Natural killer cell (primary cell): ENCODE measurements at places on chromosomes 3 and 15. TPM values are rescaled to one million over a fixed set of nuclear protein-coding genes. Genes with fewer than 3 reads are reported as not detected.

DNA sequence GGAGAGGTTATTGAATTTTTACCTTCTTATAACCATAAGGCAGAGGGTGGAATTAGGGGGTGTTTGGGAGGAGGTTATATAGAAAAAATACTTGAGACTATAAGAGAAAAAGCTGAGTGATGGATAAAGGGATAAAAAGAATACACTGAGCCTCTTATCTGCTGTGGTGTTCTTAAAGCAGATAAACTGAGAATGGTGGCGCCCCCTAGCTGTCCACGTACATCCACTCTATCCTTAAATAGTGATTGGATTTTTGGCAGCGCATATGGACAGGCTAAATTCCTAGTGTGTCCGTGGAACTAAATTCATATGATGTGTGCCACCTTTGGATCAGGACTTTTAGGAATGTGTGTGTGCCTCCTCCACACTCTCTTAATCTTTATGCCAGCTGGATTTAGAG, 121.1 kb downstream of the OXSM start:
- DNase-seq = no peak

AMOTL2 gene
- total RNA-seq = not detected

NOP10 gene
- 56.7 TPM for total RNA-seq

DNA sequence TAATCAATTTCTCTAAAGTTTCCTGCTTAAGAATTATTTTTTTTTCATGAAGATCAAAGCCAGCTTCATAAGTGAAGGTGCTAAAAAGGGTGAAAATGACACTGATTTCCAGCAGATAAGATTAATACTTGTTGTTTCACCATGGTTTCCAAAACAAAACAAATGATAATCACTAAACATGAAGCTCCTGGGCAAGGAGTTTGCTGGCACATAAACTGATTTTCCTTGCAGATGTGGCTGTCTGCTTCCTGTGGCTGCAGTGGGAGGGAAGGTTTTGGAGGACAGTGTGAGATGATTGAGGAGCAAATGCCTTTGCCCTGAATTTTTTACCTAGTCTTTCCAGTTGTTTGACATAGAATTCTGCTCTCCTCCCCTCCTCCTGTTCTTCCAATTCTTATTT, 228.8 kb downstream of the DIPK2A start:
- DNase-seq = no peak

NME9 gene
- total RNA-seq = not detected

DNA sequence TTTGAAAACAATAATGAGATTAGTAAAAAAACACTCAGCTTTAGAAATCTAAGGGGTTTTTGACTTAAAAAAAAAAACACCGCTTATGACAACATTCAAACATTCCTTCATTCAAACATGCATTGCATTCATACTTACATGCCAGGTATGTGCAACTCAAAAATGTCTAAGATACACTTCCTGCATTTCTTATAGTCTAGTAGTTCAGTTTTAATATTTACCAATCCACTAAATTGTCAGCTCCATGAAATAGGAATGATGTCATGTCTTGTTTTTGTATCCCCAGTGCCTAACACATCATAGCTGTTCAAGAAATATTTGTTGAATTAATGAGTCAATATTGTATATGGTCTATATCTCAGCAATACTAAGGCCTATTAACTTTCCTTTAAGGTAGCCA, 51.7 kb downstream of the EIF4E3 start:
- DNase-seq = no peak

- DNase-seq = no peak
Observed at GRCh38 chr3:12345584-12346494, 57.0 kb downstream of the PPARG start.

DNA sequence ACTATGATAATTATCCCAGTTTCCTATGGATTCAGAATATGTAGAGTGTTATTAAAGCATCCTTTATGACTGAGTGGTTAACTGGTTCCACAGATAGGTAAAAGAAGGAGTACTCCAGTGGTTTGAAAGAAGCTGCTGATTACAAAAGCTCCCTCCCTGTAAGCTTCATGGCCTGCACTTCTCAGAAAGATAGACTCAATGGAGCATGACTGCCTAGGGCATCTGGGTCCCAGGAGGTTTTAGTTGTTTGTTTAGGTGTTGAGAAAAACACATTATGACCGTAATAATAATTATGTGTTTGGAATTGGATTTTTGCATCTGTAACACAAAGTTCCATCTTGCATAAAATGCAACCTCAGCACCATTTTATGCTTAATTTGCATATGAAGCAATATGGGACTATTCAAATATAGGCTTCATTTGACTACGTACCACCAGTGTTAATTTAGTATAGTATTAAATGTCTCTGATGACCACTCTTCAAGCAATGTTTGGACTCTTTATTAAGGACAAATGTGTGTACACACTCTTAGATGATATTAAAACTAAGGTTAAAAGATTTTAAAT, 121.1 kb downstream of the ROBO2 start:
- DNase-seq = no peak

- DNase-seq = peak; percentile 18
Observed at GRCh38 chr3:190514413-190515153, 698 bp downstream of the IL1RAP start.

DNA sequence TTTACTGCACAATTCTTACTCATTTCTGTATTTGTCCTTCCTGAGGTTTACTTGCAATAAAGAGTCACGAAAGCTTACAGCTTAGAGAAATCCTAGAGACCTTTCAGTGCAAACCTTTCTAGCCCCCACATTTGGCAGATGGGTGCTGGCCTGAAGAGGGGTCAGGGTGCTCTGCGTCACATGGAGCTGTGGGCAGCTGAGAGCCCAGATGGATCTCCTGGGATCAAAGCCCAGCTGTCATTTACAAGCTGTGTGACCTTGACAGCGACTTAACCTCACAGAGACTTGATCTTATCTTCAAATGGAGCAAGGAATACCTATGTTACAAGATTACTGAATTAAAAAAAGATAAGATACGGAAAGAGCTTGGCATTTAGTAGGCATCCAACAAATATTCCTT, 24.0 kb upstream of the RAF1 start:
- DNase-seq = no peak

- no peak for DNase-seq
Observed at GRCh38 chr3:194608981-194609380, 24.2 kb downstream of the TMEM44 start.

DNA sequence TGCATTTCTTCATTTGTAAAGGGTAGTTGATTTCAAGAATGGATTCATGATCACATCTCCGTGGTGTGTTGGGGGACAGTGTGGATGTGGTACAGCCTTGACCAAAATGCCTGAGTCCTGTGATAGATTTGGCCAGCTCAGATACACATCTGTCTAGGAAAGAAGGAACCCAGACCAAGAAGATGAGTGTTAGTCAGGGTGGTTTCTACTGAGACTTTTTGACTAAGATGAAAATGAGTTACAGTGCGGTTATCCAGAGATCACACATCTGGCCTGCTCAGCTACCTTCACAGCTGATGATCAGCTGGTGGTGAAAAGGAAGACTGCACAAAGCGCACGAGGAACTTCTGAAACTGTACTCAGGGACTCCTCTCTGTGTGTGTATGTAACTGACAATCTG, 68.0 kb downstream of the FNDC3B start:
- peak; percentile 56 for DNase-seq

FOXB1 gene
- not detected for total RNA-seq

CDCP1 gene
- total RNA-seq = 0.48 TPM

GRCh38 chr15:70149667-70150404, 52.1 kb upstream of the TLE3 start:
- DNase-seq = peak; percentile 25

DNA sequence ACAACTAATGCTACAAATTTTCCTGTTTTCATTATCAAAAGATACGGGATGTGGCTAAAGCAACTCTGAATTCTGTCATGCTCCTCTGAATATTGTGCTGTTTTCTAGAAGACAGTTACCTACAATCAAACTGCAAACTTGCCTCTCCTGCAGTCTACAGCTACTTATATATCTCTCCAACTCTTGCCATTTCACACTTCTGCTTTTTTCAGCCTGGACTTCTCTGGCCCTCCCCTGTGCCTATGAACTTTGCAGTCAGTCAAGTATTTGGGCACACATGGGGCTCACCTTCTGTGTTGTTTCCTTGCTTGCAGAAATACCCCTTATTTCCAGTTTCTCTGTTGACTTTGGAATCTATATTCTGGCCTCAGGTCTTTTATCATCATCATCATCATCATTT, 575.6 kb downstream of the GRM7 start:
- no peak for DNase-seq

DNA sequence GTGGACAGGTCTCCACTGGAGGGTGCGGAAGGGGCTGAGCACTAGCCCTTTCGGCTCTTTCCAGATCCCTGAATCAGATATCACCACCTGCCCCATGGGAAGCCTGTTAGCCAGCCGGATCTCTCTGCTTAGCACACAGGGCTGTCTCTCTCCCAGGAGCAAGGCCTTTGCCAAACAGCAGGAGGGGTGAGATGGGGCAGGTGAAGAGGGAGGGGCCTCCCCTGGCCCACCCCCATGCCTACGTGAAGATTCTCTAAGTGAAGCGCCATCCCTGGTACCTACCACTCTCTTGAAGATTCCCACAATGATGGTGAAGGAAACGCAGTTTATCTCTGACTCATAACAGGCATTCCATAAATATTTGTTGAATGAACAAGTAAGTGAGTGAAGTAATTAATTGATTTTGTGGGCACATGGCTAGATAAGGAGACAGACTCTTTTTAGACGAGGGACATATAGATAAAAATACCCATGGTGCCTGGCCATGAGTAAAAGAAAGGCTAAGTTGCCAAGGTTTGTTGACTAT, 19.6 kb upstream of the HCN4 start:
- no peak for DNase-seq

- no peak for DNase-seq
Observed at GRCh38 chr15:66167854-66168253, 85.7 kb downstream of the MEGF11 start.

DNA sequence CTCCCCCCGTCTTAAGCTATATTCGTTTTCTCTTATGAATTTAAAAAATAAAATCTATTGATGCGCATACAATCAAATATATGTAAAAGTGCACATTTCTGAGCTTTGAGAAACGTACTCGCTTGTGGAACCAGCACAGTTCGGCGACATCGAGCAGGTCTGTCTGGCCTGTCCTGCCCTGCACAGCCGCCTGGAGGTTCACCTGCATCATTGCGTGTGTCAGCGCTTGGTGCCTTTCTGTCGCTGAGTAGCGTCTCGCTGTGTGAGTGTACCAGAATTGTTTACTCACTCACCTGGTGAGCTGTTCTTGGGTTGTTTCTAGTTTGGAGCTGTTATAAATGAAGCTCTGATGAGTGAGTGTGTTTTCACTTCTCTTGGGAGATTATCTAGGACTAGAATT, 104.0 kb downstream of the VGLL4 start:
- DNase-seq = no peak

DNA sequence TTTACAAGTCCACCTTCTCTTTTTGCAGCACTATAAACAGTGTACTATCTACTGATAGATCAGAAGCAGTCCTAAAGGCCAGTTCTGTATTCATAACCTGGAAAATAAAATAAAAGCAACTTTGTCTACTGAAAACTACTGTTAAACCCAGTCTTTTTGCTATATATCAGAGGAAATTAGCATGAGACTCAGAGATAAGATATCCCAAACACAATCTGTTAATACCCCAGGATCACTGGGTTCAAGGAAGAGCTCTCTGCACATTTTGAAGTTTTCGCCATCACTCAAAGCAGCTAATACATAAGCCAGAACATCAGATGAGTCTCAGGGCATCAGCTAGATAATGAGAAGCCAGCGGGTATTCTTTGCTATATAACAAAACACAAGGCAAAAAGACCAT, 21.8 kb downstream of the OSBPL10 start:
- DNase-seq = no peak

DNA sequence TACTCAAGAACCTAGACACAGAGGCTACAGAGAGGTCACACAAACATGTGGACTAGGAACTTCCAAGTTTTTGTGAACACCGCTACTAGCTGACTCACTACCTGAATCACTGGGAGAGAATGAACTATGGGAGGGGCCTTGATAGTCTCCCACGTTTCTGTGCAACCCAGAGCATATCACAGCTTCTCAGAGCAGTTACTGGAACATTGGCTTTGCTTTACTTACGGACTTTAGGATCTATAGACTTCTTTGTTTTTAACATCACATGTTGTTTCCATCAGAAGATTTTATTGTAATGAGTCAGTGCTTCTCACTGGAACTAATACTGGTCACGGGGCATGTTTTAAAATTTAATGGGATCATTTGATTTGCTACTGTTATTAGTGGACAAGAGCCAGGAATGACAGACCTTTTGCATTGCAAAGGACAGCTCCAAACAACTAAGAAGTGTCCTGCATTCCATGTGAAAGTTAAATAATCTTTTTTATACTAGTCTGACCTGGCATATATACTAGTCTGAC, 35.6 kb downstream of the RTP4 start:
- DNase-seq = no peak

CRYBG3 gene
- 1.1 TPM for total RNA-seq

GRCh38 chr15:96585484-96586386, 255.2 kb downstream of the NR2F2 start:
- no peak for DNase-seq

DNA sequence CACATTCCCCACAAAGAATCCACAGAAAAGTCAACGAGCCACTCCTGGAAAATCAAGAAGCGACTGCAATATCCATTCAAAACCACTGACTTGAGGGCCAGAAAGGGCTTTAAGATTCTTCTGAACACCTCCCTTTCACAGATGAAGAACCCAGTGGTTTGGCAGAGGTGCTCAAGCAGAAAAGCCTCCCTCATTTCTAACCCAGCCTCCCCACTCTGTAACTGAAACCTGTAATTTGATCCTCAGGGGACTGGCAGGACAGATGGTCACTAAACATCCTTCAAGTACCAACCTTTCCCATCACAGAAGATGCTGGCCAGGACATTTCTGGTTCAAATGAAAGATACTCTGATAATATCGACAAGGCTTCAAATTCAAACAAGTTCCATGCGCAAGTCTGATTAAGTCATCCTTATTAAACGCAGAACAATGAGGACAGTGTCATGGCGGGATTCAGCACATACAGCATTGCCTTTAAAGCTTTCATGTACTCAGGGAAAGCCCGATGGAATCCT, 5.5 kb downstream of the SEMA5B start:
- no peak for DNase-seq
